Sciatic nerve (tissue), 2 donors: ENCODE measurements at places on chromosomes 5 and 9. TPM values are rescaled to one million over a fixed set of nuclear protein-coding genes. Genes with fewer than 3 reads are reported as not detected.

PRRX2 gene
- total RNA-seq: 13.2 TPM

DNA sequence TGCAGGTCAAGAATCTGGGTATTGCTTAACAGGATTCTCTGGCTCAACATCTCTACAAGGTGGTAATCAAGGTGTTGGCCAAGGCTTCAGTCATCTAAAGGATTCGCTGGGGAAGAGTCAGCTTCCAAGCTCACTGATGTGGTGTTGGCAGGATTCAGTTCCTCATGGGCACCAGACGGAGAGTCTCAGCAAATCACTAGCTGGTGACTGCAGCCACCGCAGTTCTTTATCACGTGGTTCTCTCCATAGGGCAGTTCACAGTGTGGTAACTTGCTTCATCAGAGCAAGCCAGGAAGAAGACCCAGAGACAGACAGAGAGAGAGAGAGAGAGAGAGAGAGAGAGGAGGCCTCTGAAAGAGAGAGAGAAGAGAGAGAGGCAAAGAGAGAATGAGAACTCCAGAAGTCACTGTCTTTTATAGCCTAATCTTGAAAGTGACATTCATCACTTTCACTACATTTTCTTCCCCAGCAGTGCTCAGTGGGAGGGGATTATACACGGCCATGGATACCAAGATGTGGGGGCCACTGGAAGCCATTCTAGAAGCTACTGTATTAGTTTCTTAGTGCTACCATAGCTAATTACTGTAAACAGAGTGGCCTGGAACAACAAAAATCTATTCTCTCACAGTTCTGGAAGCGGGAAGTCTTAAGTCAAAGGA is 109.2 kb upstream of the SMIM23 start:
- no peak for DNase-seq

GRCh38 chr5:163248871-163249270 is 188.5 kb upstream of the CCNG1 start:
- DNase-seq: no peak

- no peak for DNase-seq
Observed at GRCh38 chr9:105502276-105502675, 54.4 kb downstream of the FSD1L start.

TOR4A gene
- 4.0 TPM for total RNA-seq
